ENCODE measurements at places on chromosomes 7 and 10. TPM values are rescaled to one million over a fixed set of nuclear protein-coding genes. Genes with fewer than 3 reads are reported as not detected.

INHBA gene
- not detected for polyA plus RNA-seq

HMX2 gene
- not detected for polyA plus RNA-seq

MLXIPL gene
- polyA plus RNA-seq: not detected

PCLO gene
- not detected for polyA plus RNA-seq

GNGT1 gene
- polyA plus RNA-seq: not detected

TMEM225B gene
- 0.98 TPM for polyA plus RNA-seq

WASL gene
- polyA plus RNA-seq: 1.9 TPM

UPK3B gene
- polyA plus RNA-seq: not detected

PDZD8 gene
- 3.6 TPM for polyA plus RNA-seq

GAD2 gene
- polyA plus RNA-seq: not detected

NFKB2 gene
- polyA plus RNA-seq: 6.6 TPM

SFR1 gene
- polyA plus RNA-seq: 10.0 TPM

KLF6 gene
- 865 TPM for polyA plus RNA-seq

FAM25C gene
- polyA plus RNA-seq: not detected
